ENCODE measurements at places on chromosomes 3 and 15.

- DNase-seq, result no peak
Measured at GRCh38 chr3:195916291-195916690, 7.9 kb upstream of the TNK2 start.

- no peak for DNase-seq
Measured at GRCh38 chr15:48435321-48435720, 104.1 kb downstream of the DUT start.

DNA sequence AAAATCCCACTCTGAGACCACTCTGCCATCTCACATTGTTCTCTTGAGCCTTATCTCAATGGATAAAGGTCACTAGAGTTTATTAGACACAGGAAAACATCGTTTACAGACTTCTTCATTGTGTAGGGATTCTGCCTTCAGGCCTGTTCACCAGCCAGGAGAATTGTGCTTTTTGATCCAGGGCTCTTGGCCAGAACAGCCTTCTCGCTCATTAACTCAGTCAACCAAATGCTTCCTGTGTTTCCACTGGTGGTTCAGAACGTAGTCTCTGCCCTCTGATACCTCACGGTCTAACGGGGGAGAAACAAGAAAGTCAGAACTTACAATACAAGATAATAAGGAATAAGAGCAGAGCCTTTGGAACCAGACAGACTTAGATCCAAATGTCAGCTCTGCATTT, 54.2 kb upstream of the TSEN2 start:
- DNase-seq, result no peak

GRCh38 chr3:130843441-130843840, 50.4 kb upstream of the ATP2C1 start:
- DNase-seq, result no peak

DNA sequence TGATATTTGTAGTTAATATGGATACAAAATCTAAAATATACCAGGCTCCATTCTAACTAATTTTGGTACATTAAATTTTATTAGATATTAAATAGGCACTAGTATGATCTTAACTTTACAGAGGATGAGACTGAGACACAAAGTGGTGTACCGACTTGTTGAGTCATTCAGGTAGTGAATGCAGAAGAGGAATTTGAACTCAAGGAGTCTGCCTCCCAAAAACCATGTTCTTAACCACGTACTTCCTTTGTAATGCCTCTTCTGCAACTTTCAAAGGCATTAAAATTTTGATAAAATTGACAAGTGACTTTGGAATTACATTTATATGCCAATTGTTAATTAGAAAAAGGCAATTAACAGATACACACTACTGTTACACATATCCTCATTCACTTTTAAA, 61.8 kb downstream of the ZBBX start:
- DNase-seq, result no peak

DNA sequence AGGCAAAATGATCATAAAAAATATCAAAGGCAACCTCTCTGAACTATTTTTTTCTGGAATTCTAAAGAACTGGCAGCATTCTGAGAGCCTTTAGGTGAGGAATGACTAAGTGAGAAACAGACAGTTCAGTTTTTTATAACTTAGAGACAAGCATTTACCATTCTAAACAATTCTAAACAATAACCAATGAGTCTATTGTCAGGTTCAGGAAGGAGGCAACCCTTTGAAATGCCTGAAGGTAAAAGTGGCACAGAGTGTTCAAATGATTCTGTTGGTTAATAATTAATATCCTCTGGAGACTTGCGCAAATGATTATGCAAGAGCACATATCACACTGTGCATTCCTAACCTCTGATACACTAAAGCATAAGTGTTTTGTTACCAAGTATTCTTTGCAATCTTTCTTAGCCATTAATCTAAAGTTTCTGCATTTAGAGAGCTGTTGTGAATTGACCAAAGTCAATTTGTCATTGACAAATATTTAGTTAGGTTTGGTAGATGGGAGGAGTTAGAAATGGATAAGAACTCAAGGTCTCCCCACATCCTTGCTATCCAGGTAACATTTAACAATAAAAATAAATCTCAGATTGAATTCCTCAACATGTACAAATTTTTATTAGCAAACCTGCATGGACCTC, 9.2 kb upstream of the TGFBR2 start:
- no peak for DNase-seq
